Stimulated activated CD4-positive, alpha-beta T cell treated with anti-CD3 and anti-CD28 coated beads, TNF-alpha, amount 100 ng/mL, for 1 hour (primary cell): ENCODE measurements at places on chromosomes 2 and 18.

DNA sequence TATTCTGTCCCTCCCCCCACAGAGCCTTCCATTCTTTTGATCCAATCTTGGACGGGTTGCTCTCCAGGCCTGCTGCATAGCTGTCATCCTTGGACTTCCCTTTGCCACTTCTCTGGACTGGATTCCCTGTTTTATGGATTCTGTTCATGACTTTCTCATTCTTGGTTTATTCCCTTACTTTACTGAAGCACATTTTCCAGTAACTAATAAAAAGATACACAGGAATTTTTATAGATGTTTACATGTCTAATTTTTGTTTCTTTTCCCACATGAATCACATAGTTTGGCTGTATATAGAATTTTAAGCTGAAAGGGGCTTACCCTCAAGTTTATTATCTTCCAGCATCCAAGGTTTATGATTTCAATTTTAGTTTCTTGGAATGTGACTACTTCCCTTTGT, 37.9 kb downstream of the GDF7 start:
- no peak for DNase-seq

- DNase-seq, result no peak
Observed at GRCh38 chr2:31049916-31050588, 88.2 kb downstream of the GALNT14 start.

- no peak for DNase-seq
Observed at GRCh38 chr2:160165996-160166395, 34.1 kb downstream of the ITGB6 start.

GRCh38 chr2:73907840-73908452, 15.1 kb downstream of the ACTG2 start:
- DNase-seq, result peak; percentile 27

DNA sequence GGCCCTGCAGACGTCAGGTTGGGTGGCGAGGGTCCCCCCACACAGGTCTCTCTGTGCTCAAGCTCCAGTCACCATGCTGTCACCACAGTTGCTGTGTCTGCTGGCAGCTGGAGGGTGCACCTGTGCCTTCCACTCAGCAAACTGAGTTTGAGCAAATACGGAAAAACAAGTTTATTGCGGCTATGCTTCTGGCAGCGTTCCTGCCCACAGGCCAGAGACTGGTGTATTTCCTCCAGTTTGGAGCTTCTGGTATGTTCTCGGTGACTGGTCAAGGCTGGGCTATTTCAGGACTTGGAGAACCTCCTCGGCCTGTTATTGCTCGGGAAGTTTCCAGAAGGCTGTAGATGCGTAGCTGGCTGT, 132.6 kb downstream of the SEPTIN10 start:
- DNase-seq, result no peak

- no peak for DNase-seq
Observed at GRCh38 chr2:208042041-208042440, 16.7 kb upstream of the PLEKHM3 start.

DNA sequence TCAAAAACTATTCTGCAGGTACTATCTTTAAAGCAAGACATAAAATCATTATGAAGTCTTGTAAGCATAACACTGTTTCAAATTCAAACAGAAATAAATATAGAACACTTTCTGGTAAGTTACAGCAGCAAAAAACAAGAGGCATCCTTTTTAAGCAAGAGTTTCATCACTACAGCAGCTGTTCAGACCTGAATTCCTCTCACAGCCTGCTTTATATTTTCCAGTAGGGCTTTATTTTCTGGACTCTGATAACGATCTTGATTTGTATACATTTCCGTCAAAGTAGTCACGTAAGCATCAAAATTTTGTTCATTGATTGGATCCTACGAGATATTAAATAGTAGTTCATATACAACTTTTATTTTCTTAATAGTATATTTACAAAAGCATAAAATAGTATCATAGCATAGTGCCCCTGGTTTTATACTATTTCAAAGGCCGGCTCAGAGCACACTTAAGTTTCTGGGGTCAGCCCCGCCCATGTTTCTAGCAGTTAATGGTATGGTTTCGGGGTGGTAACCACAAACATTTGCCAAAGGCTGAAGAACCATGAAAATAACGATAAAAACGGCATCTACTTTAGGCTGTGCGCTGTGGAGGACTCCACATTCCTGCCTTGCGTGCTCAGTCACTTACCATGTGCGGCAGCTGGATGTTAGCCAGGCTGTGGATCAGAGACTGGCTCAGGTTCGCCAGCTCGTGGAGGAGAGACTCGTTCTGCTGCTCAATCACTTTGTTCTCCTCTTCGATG, 47.5 kb upstream of the PXDN start:
- no peak for DNase-seq

- DNase-seq, result no peak
Observed at GRCh38 chr2:113767811-113768460, 11.5 kb upstream of the SLC35F5 start.

DNA sequence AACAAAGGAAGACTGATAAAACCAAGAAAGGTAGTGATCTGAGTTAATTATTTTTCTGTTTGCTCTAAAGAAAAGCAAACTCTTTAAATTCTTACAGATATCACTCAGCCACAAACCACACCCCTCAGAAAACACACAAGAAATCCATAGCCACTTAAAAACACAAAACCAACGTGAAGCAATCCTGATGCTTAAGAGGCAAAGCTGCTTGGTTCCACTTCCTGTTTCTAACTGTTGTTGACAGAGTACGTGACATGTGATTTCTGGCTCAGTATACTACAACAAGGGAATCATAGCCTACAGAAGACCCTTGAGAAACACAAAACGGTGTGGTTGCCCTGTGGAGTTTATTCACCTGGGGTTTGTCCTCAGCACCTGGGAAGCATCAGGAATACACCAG, 240.9 kb upstream of the APCDD1 start:
- no peak for DNase-seq

- no peak for DNase-seq
Observed at GRCh38 chr2:200199005-200199404, 107.5 kb upstream of the SPATS2L start.

- DNase-seq, result no peak
Observed at GRCh38 chr2:48448274-48449061, 81.5 kb upstream of the STON1 start.

DNA sequence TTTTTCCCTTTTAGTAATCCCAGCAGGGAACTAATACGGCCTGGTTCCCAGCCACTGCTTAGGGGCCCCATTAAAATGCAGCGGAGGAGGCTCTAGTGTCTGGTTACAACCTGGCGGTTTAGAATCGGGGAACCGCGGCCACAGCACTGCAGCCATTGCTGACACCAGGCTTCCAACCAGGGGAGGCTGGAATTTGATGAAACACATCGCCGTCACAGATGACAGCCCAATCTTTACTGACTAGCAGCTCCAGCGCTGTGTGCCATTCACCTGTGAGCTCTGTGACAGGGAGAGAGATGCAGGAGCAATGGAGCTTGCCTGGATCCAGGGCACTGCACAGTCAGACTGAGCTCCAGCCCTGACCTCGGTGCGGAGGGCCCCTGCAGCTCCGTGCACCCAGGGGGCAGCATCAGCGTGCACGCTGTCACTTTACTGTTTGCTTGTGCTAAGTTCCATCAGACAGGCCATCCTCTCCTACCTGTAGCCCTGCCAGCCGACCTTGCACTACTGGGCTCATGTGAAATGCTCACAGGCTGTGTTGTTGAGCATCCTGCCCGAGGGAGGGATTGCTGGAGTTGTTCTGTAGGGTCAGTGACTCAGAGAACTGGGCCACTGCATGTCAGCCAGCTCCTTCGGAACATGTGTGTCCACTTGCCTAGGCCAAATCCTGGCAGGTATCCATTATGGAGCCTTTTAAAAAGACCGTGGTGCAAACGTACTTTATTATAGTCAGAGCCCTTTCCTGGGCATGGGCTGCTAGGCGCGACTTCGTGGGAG, 203.5 kb downstream of the SEPTIN10 start:
- DNase-seq, result no peak

DNA sequence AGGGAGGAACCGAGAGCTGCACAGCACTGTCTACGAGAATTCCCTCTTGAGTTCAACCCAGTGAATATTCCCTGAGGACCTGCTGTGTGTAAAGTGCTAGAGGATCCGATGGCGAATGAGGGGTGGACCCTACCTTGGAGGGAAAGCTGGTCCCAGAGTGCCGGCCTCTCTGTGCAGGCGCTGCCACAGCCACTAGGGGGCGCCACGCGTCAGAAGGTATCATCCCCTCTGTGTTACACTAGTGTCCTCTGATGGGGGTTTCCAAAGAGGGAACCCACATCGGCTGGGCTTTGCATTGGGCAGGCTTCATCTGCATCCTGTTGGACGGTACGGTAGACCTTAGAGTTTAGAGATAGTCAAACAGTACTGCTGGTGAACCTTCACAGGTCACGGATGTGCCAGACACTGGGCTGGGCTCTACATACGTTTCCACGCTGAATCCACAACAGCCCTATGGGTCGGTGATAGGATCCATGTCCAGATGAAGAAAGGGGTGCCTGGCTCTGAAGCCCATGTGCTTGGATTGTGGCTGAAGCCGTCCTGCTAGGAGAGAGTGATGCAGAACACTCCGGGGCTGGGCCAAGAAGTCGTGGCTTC, 39.0 kb downstream of the COA5 start:
- DNase-seq, result peak; percentile 48

- no peak for DNase-seq
Observed at GRCh38 chr2:126878601-126879000, 20.1 kb upstream of the TEX51 start.

DNA sequence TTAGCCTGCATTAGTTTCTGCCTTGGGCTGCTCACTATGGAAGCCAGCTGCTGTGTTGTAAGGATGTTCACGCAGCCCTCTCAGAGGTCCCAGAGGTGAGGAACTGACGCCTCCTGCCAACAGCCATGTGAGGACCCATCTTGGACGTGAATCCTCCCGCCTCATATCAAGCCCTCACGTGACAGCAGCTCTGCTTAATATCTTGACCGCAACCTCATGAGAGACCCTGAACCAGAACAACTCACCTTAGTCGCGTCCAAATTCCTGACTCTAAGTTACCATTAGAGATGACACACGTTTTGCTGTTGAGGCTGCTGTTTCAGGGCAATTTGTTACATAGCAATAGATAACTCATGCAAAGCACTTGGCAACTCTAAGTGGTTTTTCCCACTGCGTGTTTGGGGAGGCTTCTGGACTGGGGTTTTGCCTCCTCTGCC, 97.7 kb downstream of the TMEM17 start:
- no peak for DNase-seq

DNA sequence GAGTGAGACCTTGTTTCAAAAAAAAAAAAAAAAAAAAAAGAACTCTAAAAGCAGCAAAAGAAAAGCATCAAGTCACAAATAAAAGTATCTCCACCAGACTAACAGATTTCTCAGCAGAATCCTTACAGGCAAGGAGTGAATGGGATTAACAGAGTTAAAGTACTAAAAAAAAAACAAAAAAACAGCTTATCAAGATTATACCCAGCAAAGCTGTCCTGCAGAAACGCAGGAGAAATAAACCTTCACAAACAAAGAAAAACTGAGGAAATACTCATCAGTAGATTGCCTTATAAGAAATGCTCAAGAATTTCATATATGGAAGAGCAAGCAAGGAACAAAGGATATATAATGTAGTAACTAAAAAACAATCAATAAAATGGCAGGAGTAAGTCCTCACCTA, 35.6 kb downstream of the USP34 start:
- no peak for DNase-seq

GRCh38 chr2:119531292-119531691, 7.0 kb upstream of the SCTR start:
- no peak for DNase-seq

DNA sequence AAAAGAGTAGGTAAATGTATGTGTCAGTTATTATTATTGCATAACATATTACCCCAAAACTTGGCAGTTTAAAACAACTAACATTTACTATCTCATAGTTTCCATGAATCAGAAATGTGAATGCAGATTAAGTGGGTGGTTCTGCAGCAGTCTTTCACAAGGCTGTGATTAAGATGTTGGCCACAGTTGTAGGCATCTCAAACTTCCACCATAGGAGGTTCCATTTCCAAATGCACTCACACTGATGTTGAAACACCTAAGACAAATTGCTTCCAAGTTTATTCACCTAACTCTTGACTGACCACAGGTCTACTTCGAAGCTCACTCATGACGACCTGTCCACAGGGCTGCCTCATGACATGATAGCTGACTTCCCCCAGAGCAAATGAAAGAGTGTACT, 360.8 kb downstream of the GRB14 start:
- DNase-seq, result no peak

DNA sequence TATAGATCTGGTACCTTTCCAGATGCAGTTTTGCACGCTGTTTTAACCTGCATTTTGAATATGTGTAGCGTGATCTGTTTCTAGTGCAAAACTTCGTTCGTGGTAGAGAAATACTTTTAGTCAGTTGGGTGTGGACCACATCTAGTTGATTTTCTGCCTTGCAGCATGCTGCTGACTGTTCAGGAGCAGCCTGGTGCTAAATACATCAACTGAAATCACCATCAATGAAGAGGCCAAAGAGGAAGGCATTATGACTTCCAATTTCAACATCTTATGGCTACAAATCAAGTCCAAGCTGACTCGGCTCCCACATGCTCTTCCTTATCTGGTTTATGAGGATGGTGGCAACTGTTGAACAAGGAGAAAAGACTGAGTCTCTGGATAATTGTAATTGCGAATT, 298.5 kb downstream of the ZNF521 start:
- DNase-seq, result no peak

GRCh38 chr2:217313386-217313785, 453.5 kb upstream of the TNP1 start:
- no peak for DNase-seq

GRCh38 chr18:22836932-22837331, 96.2 kb upstream of the RBBP8 start:
- no peak for DNase-seq

DNA sequence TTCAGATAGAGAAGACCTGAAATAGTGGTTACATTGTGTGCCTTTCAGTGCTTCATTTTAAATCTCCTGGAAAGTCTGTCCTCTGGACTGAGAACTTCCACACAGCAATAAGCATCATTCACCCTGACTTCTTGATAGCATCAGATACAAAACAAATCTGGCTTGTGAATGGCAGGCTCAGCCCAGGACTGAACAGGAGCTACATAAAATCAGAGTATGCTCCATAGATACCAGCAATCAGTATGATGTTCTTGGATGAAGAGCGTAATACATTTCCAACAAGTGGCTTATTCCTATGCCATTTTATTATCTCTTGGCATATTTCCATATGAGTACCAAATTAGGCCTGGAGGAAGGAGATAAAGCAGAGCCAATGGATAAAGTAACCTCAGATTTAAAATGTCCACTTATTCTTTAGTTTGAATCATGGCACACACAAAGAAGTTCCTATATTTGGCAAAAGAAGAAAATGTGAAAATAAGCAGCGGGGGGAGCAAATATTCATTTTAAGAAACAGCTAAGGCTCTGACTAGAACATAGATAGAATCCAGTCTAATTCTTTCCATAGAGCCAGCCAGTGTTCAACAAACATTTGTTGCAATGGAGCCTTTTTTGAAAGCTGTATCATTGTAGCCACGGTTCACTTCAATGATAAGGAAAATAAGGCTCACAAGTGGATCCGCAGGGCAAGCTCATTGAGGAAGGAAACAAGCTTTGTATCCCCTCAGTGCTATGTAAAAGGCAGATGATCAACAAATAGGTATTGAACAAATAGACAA, 230.8 kb upstream of the CHAC2 start:
- no peak for DNase-seq

DNA sequence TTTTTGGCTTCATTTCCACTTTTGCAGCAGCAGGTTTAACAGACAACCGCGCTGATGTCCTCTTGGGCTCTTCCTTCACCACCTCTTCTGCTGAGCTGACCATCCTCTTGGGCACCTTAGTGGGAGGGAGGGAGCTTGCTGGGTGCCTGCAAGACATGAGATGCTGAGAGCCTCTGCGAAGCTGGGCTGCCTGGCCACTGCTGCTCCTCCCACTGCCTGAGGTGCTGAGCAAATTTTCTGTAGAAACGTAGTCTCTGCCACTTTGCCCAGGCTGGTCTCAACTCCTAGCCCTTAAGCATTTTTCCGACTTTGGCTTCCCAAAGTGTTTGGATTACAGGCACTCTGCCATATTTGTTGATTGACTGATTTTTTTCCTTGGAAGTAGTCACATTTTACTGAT, 422.2 kb upstream of the MC4R start:
- DNase-seq, result no peak
